Vagina (tissue), 2 donors: ENCODE measurements at places on chromosomes 16 and 17.

DNA sequence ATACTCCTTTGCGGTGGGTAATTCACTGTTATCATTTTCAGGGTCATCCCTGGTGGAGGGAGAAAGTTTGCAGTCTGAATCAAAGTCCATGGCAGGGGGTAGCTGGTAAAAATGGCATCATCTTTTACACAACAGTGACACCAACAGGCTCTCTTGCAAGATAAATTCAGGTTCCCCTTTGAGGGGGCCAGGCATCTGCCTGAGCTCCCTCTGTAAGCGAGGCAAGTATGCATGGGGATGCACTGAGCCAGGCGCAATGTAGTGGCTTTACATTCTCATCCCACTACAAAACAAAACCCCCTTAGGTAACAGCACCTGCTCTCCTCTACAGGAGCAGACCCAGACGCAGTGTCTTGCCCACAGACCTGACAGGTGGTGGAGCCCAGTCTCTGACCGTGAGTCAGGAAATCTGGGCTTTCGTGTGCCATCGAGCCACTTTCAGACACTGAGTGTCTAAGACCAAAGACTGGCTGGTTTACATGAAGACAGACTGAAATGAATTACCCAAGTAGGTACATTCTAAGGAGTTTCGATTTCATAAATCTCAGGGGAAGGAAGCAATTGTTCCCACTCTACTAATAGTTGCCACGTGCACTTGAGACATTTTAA, 17.7 kb downstream of the LITAFD start:
- DNase-seq = no peak

DNA sequence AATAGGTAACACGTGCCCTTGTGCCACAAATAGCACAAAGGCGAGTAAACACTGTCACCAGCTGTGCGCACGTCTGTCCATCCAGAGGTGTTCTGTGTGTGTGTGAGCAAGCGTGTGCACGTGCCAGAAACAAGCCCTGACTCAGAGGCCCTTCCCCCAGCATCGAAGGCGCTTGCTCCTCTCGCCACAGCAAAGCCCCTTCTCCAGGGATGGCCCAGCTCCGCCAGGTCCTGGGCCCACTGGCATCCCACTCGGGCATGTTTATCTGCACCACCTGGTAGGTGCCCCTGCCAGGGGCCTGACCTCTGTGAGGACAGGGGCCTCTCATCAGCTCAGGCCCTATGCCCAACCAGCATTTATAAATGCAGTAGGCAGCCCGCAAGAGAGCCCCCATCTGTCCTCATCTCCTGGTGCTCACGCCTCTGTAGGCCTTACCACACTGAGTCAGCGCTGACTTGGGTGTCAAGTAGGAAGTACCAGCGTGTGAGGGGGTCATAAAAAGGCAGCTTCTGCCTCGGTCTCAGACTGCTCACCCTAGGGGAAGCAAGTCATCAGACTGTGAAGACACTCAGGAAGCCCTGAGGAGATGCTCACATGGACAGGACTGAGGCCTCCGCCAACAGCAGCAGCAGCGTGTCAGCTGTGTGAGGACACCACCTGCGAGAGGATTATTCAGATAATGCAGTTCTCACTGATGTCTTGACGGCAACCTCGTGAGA, 10.8 kb downstream of the TMEM235 start:
- DNase-seq = no peak

DNA sequence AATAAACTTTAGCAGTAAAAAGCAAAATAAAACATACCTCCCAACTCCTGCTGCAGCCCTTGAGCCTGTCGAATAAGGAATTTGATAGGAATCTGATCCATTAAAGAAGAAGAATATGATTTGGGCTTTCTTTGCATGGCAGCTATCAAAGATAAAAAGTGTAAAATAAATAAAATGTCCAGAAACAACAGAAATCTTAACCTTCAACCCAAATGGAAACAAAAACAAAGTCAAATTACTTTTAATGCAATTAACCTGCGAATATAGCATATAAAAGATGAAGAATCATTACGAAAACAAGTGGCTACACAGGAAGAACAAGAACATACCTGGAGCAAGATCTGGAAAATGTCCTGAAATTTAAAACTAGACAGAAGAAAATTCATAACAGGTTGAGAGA, 21.5 kb upstream of the BRIP1 start:
- DNase-seq = no peak

GRCh38 chr17:42563543-42563942, 1.6 kb downstream of the COASY start:
- no peak for DNase-seq

DNA sequence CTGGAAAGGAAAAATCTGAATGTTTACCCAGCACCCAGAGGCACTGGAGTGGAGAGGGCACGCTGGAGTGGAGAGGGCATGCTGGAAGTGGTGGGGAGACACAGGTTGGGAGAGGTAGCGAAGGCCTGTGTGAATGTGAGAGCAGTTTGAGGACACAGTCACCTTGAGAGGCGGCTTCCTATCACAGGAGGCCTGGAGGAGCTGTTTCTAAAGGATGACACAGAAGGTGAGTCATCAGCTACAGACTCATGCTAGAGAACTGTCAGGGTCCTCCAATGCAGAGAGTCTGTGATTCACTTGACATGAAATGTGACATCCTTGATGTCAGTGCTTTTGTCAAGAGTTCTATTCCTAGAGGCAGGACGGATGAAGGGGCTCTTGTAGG, 13.8 kb downstream of the CTRL start:
- DNase-seq = no peak

GRCh38 chr17:9434642-9435057, 141.0 kb downstream of the STX8 start:
- DNase-seq = no peak

- DNase-seq = no peak
Measured at GRCh38 chr17:47276444-47276843, 22.8 kb downstream of the ITGB3 start.

GRCh38 chr16:82044585-82044911, 9.5 kb downstream of the HSD17B2 start:
- DNase-seq = no peak

- peak; percentile 89 for DNase-seq
Measured at GRCh38 chr16:35185366-35186044, 1726.1 kb downstream of the TP53TG3F start.

- no peak for DNase-seq
Measured at GRCh38 chr16:76309639-76310335, 32.6 kb downstream of the CNTNAP4 start.

DNA sequence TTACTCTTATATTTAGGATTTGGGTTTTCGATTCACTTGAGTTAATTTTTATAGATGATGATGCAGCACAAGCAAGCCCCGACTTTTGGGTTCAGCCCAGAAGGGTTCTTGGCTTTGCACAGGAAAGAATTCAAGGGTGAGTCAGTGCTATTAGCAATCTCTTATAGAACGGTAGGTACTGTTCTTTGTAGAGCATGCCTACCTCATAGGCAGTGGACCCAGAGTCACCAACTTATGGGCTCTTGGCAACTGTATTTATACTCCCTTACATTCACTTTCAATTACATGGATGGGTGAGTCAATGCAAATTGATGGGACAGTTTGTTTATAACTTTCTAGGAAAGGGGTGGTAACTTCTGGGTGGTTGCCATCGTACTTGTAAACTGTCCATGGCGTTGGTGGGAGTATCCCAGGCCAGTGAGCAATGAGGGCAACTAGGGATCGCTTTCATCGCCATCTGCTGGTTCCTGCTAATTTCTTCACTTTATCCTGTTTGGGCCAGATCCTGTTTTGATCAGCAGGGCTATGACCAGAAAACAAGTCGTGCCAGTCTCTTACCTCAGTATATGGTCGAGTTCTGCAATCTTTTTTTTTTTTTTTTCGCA, 362.6 kb downstream of the CNTNAP4 start:
- no peak for DNase-seq

GRCh38 chr17:81336930-81337325, 41.8 kb upstream of the SLC38A10 start:
- no peak for DNase-seq

- no peak for DNase-seq
Measured at GRCh38 chr17:81301195-81302144, 6.4 kb upstream of the SLC38A10 start.

DNA sequence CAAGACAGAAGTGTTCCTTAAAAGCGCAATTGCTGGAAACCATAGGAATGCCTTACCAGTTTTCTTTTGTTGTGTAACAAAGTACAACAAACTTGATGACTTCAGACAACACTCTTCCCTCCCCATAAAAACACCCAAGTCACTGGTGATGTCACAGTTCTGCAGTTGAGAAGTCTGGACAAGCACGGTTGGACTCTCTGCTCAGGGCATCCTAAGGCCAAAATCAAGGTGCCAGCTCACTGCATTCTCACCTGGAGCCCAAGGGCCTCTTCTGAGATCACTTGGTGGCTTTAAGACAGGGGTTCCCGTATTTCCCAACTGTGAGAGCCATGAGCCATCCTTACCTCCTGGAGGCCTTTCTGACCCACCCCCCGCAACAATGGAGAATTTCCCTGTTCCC, 45.6 kb upstream of the MEAK7 start:
- no peak for DNase-seq

DNA sequence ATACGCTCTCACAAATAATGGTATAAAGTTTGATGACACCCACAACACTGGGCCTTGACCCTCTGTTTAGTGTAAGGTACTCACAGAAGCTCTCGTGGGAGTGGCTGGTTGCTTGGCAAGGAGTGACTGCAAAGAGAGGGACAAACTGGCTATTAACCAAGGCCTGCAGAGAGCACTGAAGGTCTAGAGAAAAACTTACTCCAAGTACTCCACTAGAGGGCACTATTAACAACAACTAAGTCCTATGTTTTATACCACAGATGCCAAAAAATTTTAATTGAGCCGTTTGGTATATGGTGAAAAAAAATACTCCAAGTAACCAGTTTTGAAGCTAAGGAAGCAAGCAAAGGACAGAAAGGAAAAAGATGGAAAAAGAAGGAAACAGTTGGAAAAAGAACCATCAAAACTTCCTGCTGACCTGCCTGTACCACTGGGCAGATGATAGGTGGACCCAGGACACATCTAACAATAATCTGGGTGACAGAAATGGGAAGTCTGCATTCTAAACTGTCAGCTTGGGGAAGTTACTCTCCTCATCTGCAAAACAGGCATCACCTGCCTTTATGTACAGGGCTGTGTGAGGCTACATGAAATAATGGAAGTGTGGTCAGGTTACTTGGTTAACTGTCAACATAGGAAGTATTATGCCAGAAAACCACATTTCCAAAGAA, 23.2 kb downstream of the DYNC1LI2 start:
- DNase-seq = no peak
